Colonic mucosa (tissue), 4 donors: ENCODE measurements at places on chromosomes 7 and 10.

GRCh38 chr7:105195891-105196290 lies 181.9 kb downstream of the KMT2E start:
- no peak for DNase-seq

GRCh38 chr10:84353052-84353803 lies 24.8 kb downstream of the CCSER2 start:
- DNase-seq = peak; percentile 62

GRCh38 chr7:95264363-95264891 lies 59.9 kb downstream of the PON1 start:
- DNase-seq = no peak

GRCh38 chr10:104957178-104957841 lies 316.2 kb downstream of the SORCS3 start:
- DNase-seq = no peak

GRCh38 chr7:92602352-92603088 lies 12.3 kb upstream of the FAM133B start:
- no peak for DNase-seq
